Fibroblast of skin of abdomen (primary cell): ENCODE measurements at places on chromosomes 7 and 10.

DNA sequence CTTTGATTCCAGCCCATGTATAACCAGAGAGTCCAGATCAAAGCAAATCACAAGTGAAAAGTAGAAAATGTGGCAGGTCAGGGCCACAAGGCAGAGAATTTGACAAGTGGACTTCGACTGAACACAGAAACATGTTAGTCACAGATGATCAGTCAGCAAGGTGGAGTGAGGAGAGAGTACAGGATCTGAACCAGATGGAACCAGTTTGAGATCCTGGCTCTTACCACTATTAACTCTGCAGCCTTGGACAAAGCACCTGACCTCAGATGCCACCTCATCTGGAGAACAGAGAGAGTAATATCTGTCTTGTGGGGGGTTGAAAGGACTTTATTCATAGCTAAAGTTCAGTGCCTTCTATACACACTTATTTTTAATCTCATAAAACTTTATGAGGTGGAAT, 4.4 kb downstream of the MRLN start:
- no peak for DNase-seq

DNA sequence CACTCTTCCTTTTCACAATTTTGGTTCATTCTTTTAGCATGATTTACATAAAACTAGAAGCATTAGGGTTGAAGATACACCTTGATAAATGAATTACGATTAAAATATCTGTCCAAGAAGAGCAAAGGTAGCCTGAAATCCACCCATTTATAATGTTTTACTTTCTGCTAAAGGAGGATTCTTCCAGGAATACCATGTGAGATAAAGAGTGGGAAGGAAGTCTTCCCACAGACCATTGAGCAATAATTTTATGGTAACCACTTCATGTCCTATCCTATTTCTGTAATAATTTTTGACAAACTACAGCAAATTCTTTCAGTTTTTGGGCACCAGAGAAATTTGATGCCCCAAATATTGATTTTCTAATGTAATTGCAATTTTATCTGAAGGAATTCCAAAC, 150.6 kb upstream of the STEAP4 start:
- DNase-seq: no peak

DNA sequence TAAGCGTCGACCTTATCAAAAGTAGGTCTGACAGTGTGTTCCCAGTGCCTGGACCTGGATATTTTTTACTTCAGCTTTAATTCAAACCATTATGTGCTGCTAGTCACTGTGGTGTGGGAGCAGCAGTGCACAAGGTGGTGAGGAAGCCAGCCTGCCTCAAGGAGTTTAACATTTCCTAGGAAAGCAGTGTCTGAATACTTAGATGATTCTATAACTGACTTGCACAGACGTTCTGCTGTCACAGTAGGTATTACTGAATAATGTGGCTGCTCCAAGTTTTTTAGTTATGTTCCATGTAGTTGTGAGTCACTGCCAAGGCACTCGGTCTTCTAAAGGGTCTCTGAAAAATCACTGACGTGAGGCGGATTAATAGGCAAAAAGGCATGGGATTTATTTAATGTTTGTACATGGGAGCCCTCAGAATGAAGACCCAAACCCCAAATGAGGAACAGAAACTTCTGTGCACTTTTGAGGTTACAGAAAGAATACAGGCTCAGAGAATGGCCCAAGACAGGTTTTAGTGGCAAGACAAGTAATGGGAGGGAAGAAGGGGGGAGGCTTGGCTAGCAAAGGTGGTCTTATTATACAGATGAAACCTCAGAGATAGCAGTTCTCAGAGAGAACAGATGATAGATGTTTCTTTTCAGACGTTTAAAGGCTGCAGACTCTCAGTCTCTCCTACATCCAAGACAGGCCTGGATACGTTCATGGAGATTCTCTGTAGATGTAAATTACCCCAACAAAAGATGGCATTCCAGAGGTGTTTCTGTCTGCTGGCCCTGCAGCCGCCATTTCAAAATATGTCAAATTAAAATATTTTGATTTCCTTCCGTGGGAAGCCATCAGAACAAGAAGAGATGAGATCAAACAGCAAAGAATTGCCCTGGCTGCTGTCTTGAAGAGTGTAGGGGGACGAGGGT, 209.3 kb downstream of the SDK1 start:
- DNase-seq: peak; percentile 5

DNA sequence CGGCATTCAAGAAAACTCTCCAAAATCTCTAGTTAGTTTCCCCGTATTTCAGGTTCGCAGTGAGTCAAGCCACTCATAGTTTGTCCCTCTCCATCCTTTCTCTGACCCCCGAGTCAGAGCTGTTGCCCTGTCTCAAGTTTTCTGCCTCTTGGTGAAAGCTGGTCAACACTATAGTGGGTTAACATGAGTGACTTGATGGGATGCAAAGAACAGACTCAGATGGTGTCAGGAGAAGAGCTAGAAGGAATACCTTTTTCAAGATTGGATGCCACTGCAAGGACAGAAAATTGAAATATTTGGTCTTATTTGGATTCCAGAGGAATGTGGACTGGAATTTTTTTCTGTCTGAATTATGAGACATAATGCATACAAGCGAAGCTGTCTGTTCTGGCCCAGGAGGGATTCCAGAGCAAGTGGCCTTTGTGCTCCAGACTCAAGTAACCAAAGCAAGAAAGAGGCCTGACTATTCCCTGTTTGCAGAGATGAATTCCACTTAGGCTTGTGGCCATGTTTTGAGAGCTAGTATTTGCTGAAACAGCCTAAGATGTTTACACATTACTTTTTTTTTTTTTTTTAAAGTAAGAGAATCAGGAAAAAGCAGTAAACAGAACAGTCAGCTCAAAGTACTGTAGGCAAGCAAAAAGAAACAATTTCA, 67.4 kb downstream of the VWC2 start:
- DNase-seq: no peak

- DNase-seq: no peak
Observed at GRCh38 chr7:20980668-20981264, 194.1 kb upstream of the SP8 start.

- no peak for DNase-seq
Observed at GRCh38 chr10:121521794-121522556, 76.3 kb downstream of the FGFR2 start.

- no peak for DNase-seq
Observed at GRCh38 chr7:129093867-129094456, 39.1 kb upstream of the TNPO3 start.

GRCh38 chr10:129386415-129387257, 80.4 kb upstream of the MGMT start:
- no peak for DNase-seq

GRCh38 chr7:87129332-87129731, 22.9 kb upstream of the DMTF1 start:
- DNase-seq: no peak
